ENCODE measurements at places on chromosomes 2 and 18.
A peak's percentile ranks its signal among the peaks of the same experiment; 100 is the strongest.

GRCh38 chr2:105450471-105450870 lies 51.6 kb upstream of the FHL2 start:
- no peak for DNase-seq

DNA sequence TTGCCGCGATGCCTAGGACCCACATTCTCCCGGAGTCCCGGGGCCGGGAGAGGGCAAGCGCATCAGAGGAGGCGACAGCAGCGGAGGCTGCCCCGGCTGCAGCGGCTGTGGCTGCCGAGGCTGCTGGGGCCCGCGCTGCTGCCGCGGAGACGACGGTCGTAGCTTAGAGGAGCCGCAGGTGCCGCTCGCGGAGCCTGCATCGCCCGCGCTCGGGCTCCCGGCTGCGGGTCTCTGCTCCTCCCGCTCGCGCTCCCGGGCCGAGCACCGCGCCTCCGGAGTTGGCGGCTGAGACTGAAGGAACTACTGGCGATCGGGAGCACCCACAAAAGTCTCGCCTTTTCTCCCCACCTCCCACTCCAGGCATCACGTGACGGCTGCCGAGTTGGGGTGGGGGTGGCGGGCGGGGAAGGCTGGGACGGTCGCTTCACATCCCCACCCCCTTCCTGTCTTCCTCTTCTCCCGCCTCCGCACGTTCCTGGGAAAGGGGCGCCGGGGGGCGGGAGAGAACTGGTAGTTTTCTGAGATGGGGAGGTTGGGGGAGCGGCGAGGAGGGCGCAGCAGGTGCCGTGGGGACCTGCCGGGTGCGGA lies at the start of gene LYPD1:
Gene LYPD1, minus strand, starts transcription at position 298 of the 588 bp plus-strand sequence. Its CDS starts 273 bp downstream, at position 25.
- no peak for DNase-seq

DNA sequence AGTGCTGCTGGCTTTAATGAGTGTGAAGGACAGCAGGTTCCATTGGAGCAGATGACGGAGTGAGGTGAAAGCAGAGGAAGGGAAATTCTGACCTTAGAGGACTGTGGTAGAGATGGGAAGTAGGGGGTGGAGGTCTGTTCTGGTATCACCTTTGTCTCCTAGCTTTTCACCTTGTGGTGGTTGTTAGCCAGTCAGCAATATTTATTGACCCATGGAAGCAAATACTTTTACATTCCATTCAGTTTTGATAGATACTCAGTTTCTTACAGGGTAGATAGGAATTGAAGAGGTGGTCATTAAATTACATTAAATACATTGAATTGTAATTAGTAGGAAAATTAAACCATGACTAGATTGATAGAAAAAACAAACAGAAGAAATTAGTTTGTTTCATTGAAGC lies 180.1 kb downstream of the DIS3L2 start:
- no peak for DNase-seq

GRCh38 chr18:48952287-48953103 lies 1.7 kb upstream of the SMAD7 start:
- DNase-seq: no peak

DNA sequence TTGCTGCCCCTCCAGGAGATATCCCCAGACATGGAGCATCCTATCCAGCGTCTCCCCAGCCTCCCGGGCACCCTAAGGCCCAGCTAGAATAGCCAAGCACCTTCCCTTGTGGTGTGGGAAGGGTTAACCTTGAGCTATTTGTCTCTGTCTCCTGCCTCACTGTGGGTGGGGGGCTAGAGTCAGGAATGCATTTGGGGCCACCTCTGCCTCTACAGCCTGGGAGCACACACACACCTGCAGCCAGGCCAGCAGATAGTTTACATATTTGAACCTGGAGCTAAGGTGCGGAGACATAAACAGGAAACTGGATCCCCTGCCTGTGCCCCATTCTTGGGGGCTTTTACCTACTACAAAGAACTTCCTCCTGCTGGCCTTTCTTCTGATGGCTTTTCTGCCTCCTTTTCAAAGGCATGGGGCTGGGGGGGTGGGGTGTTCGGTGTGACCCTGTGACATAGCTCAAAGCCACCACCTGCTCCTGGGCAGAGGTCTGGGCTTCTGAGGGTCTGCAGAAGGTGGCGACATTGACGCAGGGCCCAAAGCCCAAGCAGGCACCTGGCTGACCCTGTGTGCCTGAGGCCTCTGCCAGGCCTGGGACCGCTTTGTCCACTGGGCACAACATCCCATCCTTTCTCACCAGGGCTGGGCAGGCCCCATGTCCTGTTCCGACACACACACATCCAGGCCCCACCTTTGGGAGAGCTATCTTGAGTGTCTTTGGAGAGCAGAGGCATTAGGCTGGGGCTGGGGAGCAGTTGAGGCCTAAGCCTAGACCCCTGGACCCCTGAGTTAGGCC lies 34.2 kb downstream of the EMX1 start:
- DNase-seq: no peak

DNA sequence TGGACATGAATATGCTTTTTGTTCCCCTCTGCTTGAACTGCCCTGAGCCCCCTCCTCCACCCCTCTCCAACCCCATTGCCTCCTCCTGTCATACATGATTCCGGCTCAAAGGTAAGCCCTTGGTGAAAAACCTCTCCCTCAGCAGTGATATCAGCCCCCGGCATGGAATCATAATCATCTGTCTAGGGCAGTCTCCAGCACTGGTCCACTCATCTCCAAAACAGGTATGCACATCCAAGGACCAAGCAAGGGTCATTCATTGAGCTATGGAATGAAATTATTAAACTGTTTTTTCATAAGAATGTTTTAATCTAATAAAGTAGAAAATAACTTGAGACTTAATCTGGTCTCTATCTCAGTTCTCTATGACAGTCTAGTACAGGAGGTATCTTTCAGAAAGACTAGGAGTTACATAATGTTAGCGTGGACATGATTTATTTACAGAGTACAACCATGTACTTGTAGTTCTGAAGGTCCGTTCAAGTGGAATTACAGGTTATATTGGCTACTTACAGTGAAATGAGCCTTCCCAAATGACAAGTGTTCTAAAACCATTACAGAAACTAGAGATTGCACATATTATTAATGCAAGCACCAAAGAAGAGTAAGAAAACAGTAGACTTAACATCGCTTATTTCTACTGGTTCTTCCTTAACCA lies 75.2 kb downstream of the ACVR1 start:
- no peak for DNase-seq

DNA sequence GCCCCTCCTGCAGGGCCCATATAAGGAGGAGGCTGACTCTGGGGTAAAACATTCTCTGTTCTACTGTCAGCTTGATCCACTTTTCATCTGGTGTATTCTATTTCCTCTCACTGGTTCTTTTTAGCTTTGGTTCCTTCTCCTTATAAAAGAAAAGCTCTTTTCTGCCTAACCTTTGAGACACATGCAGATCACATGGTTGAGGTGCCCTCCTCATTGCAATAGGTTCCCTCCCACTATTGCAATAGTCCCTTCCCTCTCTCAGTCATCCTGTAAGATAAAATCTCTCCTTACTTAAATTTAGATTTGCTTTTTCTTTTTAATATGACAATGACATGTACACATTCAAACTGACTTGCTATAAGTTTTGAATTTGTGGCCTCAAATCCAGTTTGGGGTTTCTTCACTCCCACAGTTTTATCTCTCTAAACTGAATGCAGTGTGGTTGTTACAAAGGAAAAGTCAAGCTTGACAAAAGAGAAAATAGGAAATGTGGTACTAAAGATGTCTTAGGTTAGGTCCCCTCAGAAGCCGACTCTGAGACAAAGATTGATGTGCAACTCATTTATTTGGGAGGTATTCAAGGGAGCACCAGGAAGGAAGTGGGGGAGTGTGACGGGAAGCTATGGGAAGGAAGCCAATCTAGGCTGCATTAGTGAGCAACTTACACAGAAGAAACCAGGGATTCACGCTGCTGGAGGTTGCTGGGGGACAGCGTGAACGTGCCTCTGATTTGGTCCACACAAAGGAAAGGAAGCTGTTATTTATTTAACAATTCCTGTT lies 127.6 kb upstream of the LINC00305 start:
- no peak for DNase-seq

- no peak for DNase-seq
These were observed 77.2 kb upstream of the ST6GAL2 start for GRCh38 chr2:106963156-106963555.

DNA sequence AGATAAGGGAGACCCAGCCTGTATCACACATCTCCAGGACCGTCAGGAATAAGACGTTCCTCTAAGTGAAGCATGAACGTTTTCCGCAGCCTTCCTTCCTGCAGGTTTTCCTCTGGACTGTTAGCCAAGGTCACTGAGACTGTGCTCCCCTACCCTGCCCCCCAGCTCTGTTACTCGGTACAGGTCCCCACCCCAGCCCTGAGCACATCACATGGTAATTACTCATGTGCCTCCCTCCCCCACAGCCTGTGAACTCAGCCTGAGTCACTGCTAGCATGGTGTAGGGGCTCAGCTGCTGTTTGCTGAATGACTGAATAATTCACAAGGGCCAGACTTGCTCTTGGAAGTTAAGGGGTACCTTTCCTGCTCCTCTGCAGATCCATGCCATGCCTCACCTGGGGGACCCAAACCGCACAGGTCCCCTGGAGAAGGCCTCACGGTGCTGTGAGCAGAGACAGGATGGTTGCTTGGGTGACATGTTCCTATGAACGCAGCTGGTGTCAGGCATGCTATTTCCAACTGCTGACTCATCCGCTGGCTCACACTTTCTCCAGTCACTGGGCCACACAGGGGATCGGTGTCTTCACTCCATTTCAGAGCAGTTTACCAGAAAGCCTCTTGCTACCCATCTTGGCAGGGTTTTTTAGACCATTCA lies 88.2 kb downstream of the PLB1 start:
- DNase-seq: peak; percentile 15

DNA sequence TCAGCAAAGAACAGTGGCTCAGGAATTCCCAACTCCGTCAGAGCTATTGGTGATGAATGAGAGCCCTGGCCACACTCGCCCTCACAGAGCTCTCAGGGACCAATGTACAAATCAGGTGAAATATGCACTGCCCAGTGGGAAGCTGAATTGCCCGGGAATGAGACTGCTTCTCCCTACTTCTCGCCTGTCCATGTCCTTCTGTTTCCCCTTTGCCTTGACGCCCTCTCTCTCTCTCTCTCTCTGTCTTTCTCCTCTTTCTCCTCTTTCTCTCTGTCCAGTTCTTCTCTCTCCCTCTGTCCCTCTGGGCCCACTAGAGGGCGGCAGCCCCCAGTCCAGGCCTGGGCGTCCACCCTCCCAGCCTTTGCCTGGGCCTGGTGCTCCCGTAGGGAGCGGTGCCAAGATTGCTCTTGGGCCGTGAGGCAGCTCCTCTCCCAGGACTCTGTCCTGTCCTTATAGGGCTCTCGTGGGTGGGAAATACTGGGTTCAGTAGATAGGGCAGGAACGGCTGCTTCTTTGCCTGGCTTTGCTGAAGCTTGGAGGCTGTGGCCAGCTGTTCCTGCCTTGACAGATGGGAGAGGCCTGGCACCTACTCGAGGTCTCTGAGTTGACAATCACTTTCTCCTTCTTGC lies 28.4 kb upstream of the PUM2 start:
- DNase-seq: no peak

- no peak for DNase-seq
These were observed 50.7 kb downstream of the SLC14A2 start for GRCh38 chr18:45666006-45666405.

GRCh38 chr2:134310107-134311079 lies 56.5 kb downstream of the MGAT5 start:
- DNase-seq: no peak

DNA sequence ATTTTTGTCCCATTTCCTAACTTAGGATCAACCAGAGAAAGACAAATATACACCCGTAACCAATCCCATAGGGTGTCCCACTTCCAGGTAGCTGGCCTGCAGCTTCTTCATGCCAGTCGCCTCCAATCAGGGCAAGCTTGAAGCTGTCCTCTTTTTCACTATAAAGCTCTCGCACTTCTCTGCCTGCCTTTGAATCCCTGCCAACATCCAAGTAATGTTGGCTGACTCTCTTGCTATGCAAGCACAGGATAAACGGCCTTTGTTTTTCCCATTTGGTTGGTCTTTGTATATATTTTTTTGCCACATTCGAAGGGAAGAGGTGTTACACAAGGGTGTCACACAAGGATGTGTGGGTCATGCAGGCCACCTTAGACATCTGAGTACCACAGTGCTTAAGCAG lies 388.8 kb downstream of the CBLN2 start:
- DNase-seq: no peak

- no peak for DNase-seq
These were observed 505.5 kb upstream of the ZEB2 start for GRCh38 chr2:145025382-145025781.

- DNase-seq: no peak
These were observed 122.7 kb downstream of the VAPA start for GRCh38 chr18:10036479-10036878.

DNA sequence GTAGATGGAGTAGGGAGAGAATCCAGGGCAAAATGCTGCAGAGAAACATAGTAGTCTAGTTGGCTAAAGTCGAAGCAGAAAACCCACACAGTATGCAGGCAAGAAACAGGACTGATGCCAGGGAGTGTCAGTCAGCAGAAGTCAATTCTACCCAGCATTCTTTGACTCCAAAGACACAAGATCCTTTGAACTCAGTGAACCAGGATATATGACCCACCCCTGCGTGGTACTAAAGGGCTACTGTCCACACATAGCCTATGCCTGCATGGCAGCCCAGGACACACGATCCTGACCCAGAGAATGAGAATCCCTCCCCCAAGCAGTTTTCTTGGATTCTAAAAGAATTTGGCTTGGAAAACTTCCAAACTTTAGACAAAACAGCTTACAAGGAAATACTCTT lies 42.5 kb downstream of the ALK start:
- DNase-seq: no peak

GRCh38 chr2:162365392-162365791 lies 21.5 kb downstream of the GCA start:
- no peak for DNase-seq

- no peak for DNase-seq
These were observed 31.1 kb downstream of the UGP2 start for GRCh38 chr2:63872571-63873328.

GRCh38 chr18:6714010-6714409 lies 15.5 kb upstream of the ARHGAP28 start:
- DNase-seq: no peak

GRCh38 chr18:74715865-74716712 lies 118.4 kb downstream of the ZNF407 start:
- no peak for DNase-seq

DNA sequence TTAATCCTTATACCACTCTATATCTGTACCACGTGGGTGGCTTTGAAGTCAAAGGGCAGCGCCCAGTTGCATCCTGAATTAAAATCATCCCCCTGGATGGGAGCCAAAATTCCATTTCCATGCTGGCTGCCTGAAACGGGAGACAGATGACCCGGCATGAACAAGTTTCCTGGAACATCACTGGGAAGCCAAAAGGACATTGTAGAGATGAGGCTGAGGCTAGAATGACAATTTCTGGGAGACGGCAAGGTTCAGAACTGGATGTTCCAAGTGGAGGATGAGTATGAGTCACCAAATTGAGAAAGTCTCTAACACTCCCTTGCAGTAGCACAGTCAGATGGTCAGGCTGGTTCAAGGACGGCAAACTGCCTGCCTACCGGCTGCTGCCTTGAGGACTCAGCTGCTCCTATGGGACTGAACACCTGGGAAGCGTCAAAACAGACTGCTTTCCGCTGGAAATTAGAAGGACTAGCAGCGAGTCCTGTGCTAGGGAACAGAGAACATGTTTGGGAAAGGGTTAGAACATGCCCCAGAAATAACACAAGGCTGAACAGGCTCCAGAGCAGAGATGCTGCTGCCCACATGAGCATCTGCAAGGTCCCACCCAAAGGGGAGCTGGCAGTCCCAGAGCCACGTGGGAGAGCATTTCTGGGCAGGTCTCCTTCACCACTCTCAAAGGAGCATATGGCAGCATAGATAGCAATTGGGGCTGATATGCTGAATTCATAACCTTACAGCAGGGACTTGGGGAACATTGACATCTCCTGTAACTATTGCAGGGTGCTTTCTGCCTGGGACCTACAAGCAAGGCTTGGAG lies 32.0 kb downstream of the YPEL5 start:
- no peak for DNase-seq

- DNase-seq: no peak
These were observed 6.3 kb upstream of the NOSTRIN start for GRCh38 chr2:168796090-168796577.

Measured in stimulated activated CD8-positive, alpha-beta memory T cell treated with anti-CD3 and anti-CD28 coated beads, Interleukin-7, amount 100 ng/mL, for 1 hour (primary cell).